SJSA1 (cell line): ENCODE measurements at places on chromosomes 11 and 22. TPM values are rescaled to one million over a fixed set of nuclear protein-coding genes. Genes with fewer than 3 reads are reported as not detected.

GRCh38 chr22:45575173-45575572 is 72.5 kb downstream of the FBLN1 start:
- peaks cover 6% of the 10 kb centered on the region for H3K4me1 ChIP-seq
- no peaks in the 10 kb centered on the region for H3K27me3 ChIP-seq
- H3K4me3 ChIP-seq = no peak overlapping the region
- DNase-seq = no peak

- H3K4me3 ChIP-seq = no peak overlapping the region
- H3K36me3 ChIP-seq = no peaks in the 10 kb centered on the region
- no peak overlapping the region for H3K27ac ChIP-seq
- H3K27me3 ChIP-seq = peaks cover 4% of the 10 kb centered on the region; the same call in 1 of the 2 replicates
Measured at GRCh38 chr22:35510481-35510934, 30.1 kb upstream of the RASD2 start.

GRCh38 chr22:24333301-24333700 is 62.7 kb downstream of the SPECC1L start:
- peaks cover 75% of the 10 kb centered on the region for H3K36me3 ChIP-seq
- H3K27me3 ChIP-seq = no peaks in the 10 kb centered on the region
- peaks cover 13% of the 10 kb centered on the region for H3K4me1 ChIP-seq
- H3K4me3 ChIP-seq = no peak overlapping the region

DNA sequence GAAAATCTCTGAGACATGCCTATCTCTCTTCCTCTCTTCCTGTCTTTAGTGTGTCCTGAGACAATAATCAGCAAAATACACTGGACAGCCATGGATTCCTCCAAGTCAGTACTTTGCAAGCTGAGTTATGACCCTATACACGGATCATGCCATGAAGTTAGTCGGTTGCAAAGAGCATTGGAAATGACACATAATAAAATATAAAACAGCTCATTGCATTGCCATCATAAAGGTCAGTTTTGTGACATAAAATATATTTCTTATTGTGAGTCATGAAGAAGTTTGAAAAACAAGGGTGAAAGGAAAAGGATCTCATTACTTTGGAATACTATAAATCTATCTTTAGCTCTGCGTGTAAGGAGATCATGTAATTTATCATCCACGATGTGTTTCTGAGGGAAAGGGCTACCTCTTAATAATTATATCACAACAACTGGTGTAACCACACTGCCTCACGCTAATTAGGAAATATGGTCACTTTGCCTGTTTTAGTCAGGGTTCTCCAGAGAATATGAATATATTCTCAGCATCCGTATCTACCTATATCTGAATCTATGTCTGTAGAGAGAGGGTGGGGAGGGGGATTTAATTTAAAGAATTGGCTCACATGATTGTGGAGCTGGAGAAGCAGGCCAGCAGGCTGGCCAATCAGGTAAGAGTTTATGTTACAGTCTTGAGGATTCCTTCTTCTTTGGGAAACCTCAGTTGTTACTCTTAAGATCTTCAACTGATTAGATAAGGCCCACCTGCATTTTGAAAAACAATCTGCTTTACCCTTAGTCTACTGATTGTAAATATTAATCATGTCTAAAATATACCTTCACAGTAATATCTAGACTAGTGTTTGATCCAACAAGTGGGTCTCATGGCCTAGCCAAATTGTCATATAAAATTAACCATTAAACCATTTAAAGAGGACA is 198.8 kb downstream of the FAT3 start:
- no peak for DNase-seq
- H3K27ac ChIP-seq = no peak overlapping the region
- H3K4me3 ChIP-seq = no peak overlapping the region
- no peaks in the 10 kb centered on the region for H3K36me3 ChIP-seq

- no peak for DNase-seq
- no peaks in the 10 kb centered on the region for H3K36me3 ChIP-seq
- H3K4me1 ChIP-seq = no peaks in the 10 kb centered on the region
Measured at GRCh38 chr11:119709638-119710346, 19.2 kb downstream of the NECTIN1 start.

DNA sequence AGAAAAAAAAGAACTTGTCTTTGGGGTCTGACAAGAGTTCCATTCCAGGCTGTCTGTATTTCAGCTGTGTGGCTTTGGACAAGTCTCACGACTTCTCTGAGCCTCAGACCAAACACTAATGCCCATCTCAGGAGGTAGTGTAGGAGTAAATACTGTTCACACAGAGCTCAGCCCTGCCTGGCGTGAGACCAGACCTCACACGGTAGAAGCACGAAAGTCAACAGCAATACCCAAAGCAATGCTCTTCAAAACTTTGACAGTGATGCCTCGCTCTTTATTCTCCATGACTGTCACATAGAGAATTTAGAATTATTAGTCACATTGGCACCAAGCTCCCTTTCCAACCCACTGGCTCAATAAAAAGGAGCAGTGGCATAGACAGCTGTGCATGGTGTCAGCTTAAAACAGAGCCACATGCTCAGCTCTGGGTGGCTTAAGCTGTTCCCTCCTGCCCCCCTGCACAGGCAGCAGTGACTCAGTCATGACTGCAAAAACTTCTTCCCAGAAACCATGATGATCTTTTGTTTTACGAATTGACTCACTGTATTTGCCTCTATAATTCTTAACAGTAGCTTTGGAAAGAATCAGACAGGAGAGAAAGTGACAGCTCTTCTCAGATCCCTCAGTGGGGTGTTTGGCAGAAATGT is 74.0 kb upstream of the PHF21B start:
- H3K36me3 ChIP-seq = no peaks in the 10 kb centered on the region
- H3K27me3 ChIP-seq = no peaks in the 10 kb centered on the region
- peaks cover 25% of the 10 kb centered on the region for H3K4me1 ChIP-seq
- H3K27ac ChIP-seq = peak overlapping the region; percentile 45

DNA sequence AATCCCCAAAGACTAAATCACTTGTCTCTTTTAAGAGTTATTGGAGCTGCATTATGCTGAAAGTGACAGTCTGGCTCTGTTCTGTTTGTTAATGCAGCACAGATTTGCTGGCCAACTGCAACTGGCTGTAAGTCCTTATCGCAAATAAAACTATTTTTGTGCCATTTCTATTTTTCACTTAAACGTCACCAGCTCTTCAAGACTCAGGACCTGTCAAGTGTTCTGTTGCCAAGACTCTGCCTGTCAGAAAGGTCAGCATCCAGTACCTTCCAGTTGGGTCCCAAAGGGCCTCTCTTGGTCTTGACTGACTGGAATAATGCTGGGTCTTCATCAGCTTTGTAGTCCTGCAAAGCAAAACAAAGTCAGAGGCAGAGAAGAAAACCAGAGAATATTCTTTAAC is 45.6 kb downstream of the PITPNB start:
- H3K27ac ChIP-seq = no peak overlapping the region
- DNase-seq = no peak
- H3K4me1 ChIP-seq = peaks cover 11% of the 10 kb centered on the region
- H3K27me3 ChIP-seq = no peaks in the 10 kb centered on the region

GRCh38 chr22:25845985-25846745 is 104.2 kb downstream of the MYO18B start:
- peaks cover 19% of the 10 kb centered on the region for H3K27me3 ChIP-seq
- no peak overlapping the region for H3K27ac ChIP-seq
- no peak overlapping the region for H3K4me3 ChIP-seq
- H3K4me1 ChIP-seq = no peaks in the 10 kb centered on the region
- DNase-seq = no peak
- H3K36me3 ChIP-seq = no peaks in the 10 kb centered on the region

DNA sequence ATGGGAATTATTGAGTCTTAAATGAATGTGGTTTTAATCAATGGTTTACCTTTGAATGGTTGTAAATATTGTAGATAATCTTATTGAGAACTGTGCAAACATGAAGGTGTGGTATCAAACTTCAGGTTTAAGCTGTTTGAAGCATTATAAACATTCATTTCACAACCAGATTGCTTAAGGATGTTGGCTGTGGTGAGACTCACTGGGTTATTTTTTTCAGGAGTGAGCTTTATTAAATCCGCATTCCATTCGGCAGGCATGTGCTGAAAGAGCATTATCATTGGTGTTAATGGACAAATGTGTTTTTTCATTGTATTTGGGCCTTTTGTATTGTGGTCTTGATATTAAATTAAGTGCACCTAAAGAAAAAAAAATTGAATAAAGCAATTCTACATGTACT is 9.7 kb downstream of the MMP3 start:
- no peaks in the 10 kb centered on the region for H3K4me1 ChIP-seq
- H3K27ac ChIP-seq = no peak overlapping the region
- no peak overlapping the region for H3K4me3 ChIP-seq
- no peaks in the 10 kb centered on the region for H3K36me3 ChIP-seq

DNA sequence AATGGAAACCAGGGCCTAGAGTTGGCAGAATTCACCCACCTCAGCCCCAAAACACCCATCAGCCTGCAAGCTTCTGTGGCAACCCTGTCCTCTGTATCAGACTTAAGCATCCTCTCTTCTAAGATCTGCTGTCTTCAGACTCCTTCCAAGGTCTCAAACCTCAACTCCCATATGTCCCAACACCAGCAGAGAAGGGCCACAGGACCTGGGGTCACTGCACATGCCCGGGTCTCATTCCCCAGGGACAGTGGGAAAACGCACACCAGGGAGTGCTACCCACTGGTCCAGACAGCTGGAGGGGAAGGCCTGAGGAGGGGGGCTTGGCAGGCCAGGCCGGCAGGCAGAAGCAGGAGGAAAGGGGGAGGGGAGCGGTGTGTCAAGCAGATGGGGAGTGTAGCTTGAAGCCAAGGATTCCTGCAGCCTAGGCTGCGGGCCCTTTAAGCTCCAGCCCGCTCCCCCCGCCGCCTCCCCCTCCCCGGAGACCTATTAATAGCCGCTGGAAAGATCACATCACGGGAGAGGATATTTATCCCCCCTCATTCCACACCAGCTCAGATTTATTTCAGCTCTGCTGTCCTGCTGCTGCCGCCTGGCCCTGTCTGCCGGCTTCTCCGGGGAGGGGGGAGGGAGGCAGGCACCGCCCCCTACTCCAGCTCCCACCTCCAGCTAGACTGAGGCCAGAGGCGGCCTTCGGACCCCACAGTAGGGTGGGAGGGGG is 16.7 kb downstream of the BCL9L start:
- H3K27me3 ChIP-seq = no peaks in the 10 kb centered on the region
- peak overlapping the region; percentile 94 for H3K27ac ChIP-seq
- peak overlapping the region; percentile 22 for H3K4me3 ChIP-seq
- H3K4me1 ChIP-seq = peaks cover 67% of the 10 kb centered on the region
- peaks cover 24% of the 10 kb centered on the region for H3K36me3 ChIP-seq

GRCh38 chr11:65545853-65546216 is 12.3 kb downstream of the LTBP3 start:
- peaks cover 8% of the 10 kb centered on the region for H3K4me1 ChIP-seq
- H3K27me3 ChIP-seq = no peaks in the 10 kb centered on the region
- no peak overlapping the region for H3K4me3 ChIP-seq

- H3K27me3 ChIP-seq = peaks cover 13% of the 10 kb centered on the region; the same call in 1 of the 2 replicates
- H3K4me3 ChIP-seq = no peak overlapping the region
- no peaks in the 10 kb centered on the region for H3K4me1 ChIP-seq
Measured at GRCh38 chr22:44988671-44989070, 21.1 kb downstream of the PHF21B start.

DNA sequence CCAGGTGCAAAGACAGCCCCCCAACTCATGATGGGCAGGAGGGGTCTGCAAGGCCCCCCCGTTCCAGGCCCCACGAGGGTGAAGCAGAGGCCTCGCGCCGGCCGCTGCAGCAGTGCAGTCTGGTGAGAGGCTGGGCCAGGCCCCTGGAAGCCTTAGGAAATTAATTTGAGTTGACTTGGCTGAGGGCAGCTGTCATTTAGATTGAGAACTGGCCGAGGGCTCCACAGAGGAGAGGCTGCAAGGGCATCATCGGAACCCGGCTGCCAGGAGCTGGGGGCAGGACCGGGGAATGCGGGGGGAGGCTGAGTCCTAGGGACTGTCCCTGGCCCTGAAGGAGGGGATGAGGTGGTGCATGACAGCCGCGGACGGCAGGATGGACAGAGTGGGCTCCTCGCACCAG is 39.9 kb downstream of the MN1 start:
- H3K36me3 ChIP-seq = no peaks in the 10 kb centered on the region
- H3K4me3 ChIP-seq = no peak overlapping the region
- H3K27me3 ChIP-seq = no peaks in the 10 kb centered on the region
- no peak for DNase-seq
- H3K4me1 ChIP-seq = peaks cover 11% of the 10 kb centered on the region

DNA sequence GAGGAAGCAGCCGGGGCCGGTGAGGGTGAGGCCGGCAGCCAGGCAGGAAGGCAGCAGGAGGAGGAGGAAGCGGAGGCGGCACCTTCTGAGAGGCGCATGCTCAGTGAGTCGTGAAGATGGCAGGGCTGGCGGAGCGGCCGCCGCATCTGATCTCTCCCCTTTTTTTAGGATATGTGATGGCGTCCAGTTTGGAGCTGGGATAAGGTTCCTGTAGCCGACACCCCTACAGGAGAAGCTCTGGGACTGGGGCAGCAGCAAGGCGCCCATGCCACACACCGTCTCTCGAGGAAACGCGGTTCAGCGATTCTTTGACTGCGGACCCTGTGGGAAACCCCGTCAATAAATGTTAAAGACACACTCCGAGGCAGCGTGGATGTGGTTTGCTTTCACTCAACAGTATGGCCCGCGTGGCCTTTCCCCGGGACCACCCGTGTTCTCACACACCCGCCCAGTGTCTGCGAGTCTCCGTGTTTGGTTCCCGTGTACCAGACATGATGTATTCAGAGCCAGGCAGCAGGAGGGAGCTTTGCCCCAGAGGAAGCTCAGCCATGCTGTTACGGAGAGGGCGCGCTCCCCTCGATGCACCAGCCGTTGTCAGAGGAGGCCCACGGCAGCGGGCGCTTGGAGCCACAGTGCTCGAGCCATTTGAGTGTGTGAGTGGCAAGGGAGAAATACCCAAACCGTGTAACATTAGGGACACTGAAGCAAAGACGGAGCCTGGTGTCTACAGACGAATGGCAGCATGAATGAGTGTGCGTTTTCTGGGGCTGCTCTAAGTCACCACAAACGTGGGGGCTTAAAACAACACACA is 27.7 kb upstream of the PARVB start:
- no peak overlapping the region for H3K4me3 ChIP-seq
- peaks cover 78% of the 10 kb centered on the region for H3K36me3 ChIP-seq
- DNase-seq = no peak
- no peak overlapping the region for H3K27ac ChIP-seq

- H3K27me3 ChIP-seq = no peaks in the 10 kb centered on the region
- no peaks in the 10 kb centered on the region for H3K36me3 ChIP-seq
- DNase-seq = no peak
- H3K4me1 ChIP-seq = no peaks in the 10 kb centered on the region
- no peak overlapping the region for H3K27ac ChIP-seq
Measured at GRCh38 chr11:76119032-76119431, 87.3 kb downstream of the WNT11 start.

GRCh38 chr22:45235101-45235777 is 5.5 kb downstream of the KIAA0930 start:
- no peak for DNase-seq
- H3K36me3 ChIP-seq = peaks cover 45% of the 10 kb centered on the region
- H3K4me1 ChIP-seq = peaks cover 12% of the 10 kb centered on the region

DNA sequence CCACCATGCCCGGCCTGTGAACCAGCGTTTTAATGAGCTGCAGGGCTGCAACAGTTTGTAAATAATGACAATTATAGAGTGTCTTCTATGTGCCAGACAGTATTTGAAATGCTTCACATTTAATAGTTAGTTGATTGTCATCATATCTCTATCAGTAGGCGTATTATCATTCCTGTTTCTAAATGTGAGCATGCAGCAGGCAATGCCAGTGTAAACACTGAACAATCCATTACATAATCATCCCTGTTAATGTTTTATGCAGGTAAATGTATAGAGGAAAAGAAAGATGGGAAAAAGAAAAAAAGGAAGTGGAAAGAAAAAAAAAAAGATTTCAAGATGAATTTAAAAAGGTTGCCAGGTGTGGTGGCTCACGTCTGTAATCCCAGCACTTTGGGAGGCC is 52.3 kb downstream of the ZBTB44 start:
- H3K36me3 ChIP-seq = no peaks in the 10 kb centered on the region
- no peaks in the 10 kb centered on the region for H3K4me1 ChIP-seq
- DNase-seq = no peak
- H3K27ac ChIP-seq = no peak overlapping the region
- no peaks in the 10 kb centered on the region for H3K27me3 ChIP-seq

Gene KRTAP5-11
- not detected in 2 replicates for total RNA-seq

Gene OR51L1
- total RNA-seq = not detected in 2 replicates

Gene KAT5
- total RNA-seq = 90.5 and 119 TPM in 2 replicates

Gene SMTNL1
- not detected in 2 replicates for total RNA-seq
